ENCODE measurements at places on chromosomes 6 and 20.

DNA sequence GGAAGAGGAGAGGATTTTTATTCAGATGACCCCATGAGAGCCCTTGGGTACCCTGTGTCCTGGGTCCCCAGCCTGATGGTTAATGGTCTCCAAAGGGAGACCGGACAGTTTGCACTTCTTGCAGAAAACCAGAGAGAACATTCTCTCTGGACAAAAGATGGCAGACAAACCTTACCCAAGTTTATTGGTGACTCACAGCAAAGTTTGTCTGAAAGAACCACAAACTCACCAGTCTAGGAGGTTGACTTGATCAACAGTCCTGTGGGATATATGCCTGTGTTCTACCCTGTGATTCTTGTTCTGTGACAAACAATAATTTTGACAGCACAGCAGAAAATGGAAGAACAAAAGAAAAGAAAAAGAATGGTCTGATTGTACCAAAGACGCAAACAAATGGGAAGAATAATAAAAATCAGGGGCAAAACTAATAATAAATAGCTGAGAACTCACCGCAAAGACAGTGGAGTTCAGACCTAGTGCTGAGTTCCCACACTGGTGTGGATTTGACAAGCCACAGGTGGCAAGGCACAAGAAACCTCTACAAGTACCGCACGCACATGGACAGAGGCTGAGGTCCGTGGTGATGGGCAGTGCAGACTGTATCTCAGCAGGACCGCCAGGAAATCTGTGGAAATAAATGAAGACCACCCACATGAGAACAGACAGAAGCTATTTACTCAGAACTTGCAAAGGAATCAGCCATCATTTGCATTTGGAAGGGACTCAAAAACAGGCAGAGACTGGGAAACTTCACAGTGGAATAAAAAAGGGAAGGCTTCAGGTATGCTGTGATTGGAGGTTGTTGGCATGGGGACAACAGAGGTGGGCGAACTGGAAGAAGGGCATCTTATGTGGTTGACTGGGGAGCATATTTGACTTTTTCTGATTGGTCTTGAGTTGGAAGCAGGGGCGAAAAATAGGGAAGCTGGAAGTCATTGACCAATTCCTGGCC, 246.3 kb upstream of the RNF24 start:
- DNase-seq: no peak

DNA sequence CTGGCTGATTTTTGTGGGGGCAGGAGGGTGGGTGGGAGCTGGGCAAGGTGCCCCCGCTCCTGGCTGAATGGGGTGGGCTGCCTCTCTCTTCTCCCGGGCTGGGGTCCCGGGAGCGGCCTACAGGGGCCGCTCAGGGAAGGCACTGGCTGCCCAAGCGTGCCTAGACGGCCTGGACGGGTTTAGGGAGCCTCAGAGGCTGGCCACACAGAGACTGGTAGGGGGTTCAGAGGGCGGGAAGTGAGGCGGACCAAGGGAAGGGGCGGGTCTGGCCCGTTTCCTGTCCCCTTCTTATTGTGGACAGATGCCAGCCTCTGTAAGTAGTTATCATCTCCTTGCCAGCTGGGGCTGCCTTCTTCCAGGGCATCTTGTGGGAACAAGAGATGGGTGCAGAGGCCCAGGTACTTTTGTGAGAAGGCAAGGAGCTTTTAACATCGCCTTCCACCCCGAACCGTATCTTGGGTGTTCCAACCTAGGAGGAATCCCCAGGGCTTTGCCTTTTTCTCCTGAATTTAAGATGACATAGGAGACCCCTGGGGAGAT, 437 bp downstream of the CD40 start:
- DNase-seq: peak; percentile 76

- DNase-seq: no peak
Observed at GRCh38 chr6:133240511-133241085, 559 bp upstream of the EYA4 start.

DNA sequence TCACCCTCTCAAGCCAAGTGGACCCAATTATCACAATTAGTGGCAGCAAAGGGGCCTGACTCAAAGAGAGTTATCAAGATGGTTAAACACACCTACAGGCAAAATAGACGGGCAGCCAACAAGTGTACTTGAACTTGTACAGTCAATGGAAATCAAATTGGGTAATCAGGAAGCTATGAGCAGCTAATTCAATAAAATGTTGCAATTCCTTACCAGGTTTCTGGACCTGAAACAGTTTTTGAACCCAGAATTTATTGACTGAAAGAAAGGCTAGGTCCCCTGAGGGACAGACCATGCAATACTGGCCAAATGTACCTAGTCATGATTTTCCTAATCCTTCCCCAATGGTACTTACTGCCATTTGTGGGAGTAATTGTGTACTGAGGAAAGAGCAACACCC, 679.8 kb downstream of the EPM2A start:
- no peak for DNase-seq

DNA sequence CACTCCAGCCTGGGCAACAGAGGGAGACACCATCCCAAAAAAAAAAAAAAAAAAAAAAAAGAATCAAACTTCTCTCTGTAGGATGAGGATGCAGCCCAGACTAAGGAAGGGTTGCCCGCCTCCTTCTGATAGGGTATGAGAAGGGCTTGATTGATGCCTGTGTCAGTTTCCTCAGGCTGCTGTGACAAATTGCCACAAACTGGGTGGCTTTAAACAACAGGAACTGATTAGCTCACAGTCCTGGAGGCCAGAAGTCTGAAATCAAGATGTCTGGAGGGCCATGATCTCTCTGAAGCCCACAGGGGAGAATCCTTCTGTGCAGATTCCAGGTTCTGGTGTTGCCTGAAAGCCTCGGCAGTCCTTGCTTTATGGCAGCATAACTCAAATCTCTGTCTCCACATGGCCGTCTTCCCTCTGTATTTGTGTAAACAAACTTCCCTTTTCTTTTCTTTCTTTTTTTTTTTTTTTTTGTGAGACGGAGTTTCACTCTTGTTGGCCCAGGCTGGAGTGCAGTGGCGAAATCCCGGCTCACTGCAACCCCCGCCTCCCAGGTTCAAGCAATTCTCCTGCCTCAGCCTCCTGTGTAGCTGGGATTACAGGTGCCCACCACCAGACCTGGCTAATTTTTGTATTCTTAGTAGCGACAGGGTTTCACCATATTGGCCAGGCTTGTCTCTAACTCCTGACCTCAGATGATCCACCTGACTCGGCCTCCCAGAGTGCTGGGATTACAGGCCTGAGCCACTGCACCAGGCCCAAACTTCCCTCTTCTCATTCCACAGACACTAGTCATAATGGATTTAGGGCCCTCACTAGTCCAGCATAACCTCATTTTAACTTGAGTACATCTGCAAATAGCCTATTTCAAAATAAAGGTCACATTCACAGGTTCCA, 11.2 kb upstream of the CDK19 start:
- DNase-seq: no peak

- no peak for DNase-seq
Observed at GRCh38 chr6:41171908-41172307, 9.0 kb upstream of the TREM2 start.

DNA sequence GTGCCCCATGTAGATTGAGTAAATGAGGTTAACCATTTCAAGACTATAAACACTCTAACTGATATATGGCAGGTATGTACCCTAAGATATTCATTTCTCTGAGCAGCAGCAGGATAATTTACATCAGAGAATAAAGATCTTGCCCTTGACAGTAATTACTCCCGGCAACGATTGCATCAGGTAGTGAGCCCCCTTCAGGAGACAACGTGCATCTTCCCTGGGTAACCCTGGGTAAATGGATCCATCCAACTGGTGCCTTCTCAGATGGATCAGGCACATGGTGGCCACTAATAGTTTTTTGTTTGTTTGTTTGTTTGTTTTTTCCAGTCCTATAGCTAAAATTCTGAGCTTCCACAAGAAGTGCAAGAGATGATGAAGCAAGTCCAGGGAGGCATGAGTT, 469.4 kb upstream of the SLC35B3 start:
- DNase-seq: no peak

DNA sequence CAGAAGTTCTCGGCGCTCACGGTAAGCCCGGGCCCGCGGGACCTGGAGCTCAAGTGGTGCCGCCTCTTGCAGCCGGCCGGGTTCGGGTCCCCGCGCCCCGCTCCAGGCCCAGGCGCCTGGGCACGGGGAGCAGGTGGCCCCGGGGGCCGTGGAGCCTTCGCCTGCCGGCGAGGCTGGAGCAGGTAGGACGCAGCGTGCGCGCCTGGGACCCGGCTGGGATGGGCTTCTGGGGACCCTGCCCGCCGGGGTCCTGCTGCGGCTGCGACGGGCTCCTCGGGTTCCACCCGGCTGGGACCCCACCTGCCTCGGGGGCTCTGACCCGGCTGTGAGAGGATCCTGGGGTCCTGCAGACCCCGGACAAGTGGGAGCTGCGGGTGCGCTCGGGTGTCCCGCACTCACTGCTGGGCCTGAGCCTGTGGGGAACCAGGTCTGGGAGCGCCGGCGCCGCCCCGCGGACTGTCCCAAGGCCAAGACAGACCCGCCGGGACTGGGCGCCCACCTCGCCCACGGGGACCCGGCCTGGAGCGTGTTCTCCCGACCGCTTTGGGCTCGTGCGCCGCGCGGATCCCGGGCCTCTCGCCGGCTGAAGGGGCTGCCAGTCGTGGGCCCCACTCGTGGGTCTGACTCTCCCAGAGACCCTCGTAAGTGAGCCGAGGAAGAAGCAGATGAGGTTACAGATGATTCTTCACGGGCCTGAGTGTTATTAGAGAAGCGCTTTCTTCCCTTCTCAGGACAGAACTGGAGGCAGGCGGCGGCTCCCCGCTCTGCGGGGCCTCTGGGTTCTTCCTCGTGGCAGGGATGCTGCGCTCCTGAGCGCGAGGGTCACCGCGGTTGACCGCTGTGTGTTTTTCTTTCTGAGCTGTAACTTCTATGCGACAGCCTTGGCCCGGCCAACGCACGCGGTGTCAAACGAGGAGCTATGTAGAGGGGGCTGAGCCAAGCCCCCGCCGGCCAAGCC, 729 bp downstream of the SMOC2 start:
- DNase-seq: no peak

Measured in coronary artery (tissue), 2 donors.